ENCODE measurements at places on chromosomes 12 and 14.
A peak's percentile ranks its signal among the peaks of the same experiment; 100 is the strongest.

DNA sequence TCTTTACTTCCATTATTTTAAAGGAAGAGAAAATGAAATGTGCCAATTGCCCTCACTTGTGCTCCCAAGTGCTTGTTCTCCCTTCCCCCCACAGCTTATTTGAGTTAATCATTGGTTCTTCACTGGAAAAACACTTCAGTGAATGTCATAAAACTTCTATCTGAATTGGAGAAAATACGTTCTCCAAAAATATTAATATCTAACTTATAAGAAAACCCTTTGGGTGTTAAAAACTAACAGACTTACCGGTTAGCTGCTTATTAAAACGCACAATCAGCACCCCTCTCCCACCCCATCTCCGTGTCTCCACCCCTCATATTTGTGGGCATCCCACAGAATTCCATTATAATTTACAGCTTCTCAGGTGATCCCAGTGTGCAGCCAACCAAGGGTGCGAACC, 31.7 kb downstream of the PLEKHA5 start:
- DNase-seq, result no peak

DNA sequence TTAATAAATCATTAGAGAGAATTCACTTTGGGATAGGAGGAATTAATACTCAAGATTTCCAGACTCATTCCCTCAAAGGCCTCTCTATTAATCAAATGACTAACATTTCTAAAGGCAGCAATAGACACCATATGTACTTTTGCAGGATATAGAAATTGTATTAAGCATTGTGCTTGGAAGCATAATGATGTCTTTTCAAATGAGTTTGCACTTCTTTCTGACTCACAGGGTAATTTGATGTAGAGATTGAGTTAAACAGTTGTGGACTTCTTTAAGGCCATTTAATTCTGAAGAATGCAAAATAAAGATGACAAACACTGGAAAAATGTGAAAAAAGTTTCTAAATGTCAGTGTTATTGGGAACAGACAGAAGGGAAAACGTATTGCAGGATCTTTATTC, 63.4 kb upstream of the CSRP2 start:
- no peak for DNase-seq

GRCh38 chr14:91607322-91608047, 97.4 kb upstream of the PPP4R3A start:
- DNase-seq, result no peak

GRCh38 chr12:107917912-107918800, 143.7 kb downstream of the ASCL4 start:
- DNase-seq, result peak; percentile 25

DNA sequence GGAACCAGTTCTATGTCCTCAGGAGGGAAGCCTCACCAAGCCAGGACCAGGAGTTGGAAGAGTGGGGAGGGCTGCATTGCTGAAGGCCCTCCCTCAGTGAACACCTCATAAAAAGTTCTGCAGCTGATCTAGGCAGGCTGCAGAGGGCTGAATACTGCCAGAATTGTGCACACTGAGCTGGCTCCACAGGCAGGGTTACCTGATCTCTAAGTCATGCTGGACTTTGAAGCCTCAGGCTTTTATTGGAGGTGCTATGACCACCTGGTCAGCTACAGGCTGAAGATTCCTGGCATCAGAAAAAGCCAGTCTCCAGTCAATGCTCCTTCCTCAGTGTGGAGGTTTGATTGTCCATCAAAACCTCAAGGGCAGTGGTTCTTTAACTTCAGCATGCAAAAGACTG, 39.7 kb downstream of the FOS start:
- no peak for DNase-seq

GRCh38 chr12:3263282-3263681, 186.1 kb downstream of the TSPAN9 start:
- DNase-seq, result no peak

GRCh38 chr14:24430143-24430681, 458 bp downstream of the KHNYN start:
- no peak for DNase-seq
